Stimulated activated CD4-positive, alpha-beta T cell treated with anti-CD3 and anti-CD28 coated beads, Interleukin-1b, Interleukin-23, amount 100 ng/mL, for 1 hour (primary cell): ENCODE measurements at places on chromosomes 3 and 15.

DNA sequence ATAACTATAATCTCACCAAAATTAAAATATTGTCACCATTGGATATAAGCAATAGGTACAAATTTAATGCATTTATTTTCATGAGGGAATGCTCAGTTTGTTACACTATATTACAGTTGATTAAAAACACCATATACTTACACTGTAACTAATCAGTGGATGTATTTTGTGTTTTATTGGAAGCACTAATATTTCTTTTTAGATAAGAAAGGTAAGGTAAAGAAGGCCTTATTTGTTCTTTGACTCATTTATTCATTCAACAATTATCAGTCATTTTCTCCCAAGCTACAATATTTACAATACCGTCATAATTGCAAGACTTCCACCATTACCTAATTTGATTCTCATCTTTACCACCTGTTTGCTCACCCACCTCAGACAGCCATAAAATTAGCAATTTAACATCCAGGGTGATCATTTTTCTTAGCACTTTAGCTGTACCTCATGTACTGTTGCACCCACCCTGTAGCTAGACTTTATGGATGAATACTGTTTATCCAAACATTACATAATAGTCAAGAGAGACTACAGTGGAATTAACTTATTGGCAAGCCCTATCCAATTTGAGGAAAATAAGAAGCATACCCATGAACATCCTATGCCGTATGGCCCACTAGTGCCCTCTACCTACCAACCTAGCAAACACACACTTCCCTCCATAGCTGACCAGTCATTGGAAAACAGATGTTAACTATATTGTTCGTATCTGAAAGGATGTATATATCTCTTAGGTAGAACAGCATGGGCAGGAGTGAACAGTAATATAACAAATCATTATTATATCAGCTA is 229.6 kb downstream of the BBX start:
- no peak for DNase-seq

DNA sequence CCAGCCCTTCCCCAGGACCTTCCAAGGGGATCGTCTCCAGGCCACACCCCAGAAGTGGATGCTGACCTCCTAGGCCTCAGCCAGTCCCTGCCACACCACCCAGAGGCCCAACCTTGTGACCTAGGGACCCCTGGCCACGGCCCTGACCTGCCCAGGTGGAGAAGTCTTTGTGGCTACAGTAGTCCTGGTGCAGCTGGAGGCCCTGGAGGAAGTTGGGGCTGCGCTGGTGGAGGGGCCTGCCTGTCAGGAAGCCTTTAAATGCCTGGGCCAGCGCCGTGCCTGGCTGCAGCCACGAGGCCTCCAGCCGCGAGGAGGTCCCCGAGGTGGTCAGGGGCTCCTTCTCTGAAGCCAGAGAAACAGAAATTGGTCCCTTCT is 23.4 kb downstream of the PLA2G4D start:
- DNase-seq, result no peak

DNA sequence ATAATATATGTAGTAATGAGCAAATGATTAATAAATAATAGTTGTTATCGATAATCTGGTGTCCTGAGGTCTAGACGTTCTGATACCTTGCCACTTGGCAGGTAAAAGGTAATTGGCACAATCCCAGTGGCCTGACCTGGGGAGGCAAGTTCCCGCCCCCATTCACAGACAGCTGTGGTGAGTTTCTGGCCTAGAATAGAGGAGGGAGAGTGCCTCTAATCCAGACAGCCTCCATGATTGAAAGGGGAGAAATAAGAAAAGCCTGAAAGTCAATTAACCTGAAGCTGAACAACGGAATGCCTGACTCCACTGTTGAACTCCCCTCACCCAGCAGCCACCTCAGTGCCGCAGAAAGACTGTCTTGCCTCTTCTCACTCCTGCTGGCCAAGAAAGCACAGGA is 38.1 kb upstream of the SV2B start:
- DNase-seq, result no peak

DNA sequence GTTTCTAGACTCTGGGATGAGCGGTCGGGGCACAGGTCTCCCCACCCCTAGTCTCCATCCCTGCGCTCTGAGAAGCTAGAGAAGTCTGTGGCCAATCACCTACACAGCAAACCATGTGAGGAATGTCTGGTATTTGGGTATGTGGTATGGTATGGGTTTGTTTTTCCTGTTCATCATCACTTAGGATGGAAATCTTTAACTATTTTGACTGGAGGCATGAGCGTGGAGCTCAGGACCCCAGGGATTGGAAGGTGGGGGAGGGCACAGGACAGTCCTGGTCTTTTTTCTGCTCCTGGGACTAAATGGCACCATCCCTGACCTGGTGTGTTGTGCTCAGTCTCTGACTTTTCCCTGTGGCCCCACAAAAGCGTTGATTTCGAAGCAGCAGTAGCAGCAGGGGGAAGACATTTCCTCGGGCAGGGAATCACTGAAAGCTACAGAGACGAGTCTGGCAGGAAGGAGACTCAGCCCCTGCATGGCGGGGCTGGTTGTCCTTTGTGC is 191.7 kb upstream of the TPM1 start:
- no peak for DNase-seq

DNA sequence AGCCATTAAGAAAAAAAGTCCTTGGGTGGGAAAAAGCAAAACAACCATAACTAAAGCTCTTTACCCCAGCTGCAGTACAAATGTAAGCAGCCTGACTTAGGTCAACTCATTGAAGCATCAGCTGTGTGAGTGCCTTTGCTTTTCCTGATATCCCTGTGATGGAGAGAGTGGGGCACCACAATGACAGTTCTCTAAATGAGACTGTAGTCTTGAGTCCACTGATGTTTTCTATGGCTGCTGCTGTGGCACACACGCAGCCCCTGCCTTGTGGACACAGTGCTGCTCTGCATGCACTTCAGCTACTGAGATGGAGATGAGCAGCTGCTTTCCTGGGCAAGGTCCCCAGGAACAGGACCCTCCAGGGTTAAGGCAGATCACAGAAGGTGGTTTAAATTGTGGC is 173.2 kb downstream of the KCNAB1 start:
- no peak for DNase-seq

DNA sequence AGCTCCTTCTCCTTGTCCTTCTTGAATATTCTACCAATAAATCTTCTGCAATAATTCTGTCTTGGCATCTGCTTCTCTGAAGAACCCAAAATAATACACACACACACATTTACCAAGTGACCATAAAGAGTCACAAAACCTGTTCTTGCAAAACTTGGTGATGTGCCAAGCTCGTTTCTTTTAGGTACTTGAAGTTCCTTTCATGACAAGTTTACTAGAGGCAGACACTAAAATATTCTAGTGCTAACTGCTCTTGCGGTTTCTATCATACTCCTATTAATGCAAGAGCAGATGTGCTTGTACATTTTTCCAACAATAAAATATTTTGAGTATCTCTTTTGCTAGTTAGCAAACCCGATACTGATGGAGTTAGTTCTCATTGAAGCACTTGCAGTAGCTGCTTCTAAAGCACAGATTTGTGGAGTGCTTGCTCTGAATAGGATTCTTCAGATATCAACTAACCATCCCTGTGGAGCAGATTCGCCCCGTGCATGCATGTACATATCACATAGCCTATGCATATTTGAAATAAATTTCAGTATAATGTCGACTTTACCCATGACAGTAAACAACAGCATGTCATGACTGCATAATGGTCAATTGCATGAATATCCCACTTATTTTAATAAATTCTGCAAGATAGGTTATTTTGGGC is 23.2 kb downstream of the HHLA2 start:
- no peak for DNase-seq
